ENCODE measurements at places on chromosomes 11 and 22.

DNA sequence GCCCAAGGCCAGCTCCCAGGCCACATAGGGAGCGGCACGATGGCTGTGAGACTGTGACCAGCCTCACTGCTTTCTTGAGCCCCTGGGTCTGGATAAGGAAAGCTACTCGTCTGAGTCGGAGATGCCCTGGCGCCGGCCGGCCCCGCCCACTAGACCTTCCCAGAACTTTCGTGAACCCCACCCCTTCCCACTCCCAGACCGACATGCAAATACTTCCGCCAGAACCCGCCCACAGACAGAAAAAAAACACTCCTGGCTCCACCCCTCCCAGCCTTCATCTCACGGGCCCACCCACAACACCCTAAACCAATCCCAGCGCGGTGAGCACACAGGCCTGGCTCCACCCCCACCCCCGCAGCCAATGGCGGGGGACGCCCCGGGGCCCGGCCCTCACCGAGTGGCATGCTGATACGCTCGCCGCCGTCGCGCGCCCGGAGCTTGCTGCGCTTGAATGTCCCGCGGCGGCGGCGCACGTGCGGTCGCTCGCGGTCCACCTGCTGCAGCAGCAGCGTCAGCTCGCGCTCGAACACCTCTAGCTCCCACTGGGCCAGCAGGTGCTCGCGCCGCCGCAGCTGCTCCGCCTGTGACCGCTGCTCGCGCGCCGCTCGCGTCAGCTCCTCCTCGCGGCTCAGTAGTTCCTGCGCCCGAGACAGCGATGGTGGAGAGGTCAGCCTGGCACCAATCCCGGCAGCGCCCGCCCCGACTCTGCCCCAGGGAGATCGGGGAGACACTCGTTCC, 7.0 kb downstream of the MAP3K11 start:
- no peak for DNase-seq

- no peak for DNase-seq
Measured at GRCh38 chr11:35458846-35459245, 39.5 kb upstream of the SLC1A2 start.

DNA sequence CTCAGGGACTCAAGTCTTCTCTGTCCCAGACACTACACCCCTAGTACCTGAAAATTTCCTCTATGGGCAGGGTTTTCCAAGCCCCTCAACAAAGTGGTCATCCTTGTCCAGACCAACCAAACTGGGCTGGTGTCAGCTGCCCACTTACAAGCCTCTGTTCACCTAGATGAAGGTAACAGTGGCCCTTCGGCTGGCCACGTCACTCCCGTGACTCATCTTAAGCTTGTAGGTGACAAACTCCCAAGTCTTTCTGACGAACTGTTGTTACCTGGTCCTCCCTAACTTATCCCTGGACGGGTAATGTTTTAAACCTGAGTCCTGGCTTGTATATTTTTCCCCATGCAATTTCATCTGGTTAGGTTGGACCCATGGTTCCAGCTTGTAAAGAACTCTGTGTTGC, 4.7 kb downstream of the CXCR5 start:
- no peak for DNase-seq

- no peak for DNase-seq
Measured at GRCh38 chr22:19877626-19878339, 23.1 kb upstream of the GNB1L start.

DNA sequence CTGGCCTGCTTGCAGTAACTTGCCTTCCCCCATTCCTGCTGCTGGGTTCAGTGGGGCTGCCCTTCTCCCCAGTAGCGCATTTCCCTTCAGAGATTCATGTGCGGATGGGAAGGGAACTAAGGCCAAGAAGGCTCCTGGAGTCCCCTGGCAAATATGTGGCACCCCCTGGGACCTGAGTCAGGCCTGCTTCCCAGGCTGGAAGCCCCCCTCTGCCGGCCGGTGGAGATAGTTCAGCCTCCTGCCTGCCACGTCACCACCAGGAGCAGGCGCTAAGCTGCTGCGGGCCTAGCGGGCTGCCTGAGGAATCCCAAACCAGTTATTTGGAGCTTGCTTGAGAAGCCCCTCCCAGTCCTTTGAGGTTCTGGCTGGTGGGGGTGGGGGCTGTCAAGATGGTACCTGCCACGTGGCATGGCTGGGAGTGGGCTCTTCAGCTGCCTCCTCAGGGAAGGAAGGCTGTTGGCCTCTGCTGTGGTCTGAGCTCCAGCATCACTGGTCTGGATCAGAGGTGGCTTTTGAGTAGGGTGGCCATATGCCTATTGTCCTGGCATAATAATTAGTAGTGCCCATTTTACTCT, 2.0 kb downstream of the SERPINH1 start:
- DNase-seq = no peak

All from Jurkat, Clone E6-1 (cell line).